SK-N-MC (cell line): ENCODE measurements at places on chromosomes 1 and 21.

- no peak for DNase-seq
Measured at GRCh38 chr1:101511202-101511891, 274.5 kb downstream of the S1PR1 start.

- DNase-seq = no peak
Measured at GRCh38 chr1:181936768-181937581, 124.5 kb downstream of the ZNF648 start.

DNA sequence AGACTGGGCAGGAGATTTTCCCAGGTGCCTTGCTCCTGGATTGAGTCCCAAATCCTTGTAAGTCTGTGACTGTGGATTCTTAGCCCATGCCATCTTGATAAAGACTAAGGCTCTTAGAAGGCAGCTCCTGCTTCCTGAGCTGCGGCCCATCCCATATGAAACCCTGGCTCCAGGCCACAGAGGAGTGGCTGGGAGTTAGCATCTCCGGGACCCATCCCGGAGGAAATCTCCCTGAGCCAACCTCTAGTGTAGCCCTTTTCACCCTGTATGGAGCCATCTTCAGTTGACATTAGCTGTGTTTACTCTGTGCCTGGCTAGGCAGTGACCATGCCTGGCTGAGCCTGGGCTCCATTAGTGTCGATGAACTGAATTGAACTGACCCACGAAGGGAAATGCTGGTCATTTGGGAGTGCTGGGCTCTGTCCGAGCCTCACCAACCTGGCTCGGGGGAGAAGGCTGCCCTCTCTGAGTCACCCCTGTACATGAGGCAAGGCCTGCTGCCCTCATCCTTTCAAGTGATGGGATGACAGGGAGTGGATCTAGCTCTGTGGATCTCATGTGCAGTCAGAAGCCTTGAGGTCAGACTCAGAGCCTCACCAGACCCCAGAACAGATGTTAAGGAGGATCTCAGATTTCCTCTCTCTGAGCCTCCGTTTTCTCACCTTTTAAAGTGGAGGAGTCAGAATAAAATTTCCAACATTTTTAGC, 37.5 kb downstream of the LGR6 start:
- DNase-seq = no peak

DNA sequence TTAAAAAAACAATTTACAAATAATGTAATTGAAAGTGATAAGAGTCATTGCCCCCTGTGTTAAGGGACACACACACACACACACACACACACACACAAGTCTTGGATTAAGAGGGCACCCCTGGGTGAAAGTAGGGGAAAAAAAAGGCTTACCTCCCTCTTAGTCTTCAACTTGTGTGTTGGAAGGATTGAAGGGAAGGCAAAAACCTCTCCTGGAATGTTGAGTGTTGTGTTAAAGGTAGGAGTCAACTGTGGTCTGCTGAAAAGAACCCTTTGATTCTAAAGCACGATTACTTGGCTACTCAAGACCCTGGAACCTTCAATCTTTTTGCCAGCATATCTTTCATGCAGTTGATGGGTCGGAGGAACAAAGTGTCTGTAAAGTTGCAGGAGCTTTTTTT, 6.4 kb downstream of the PBX1 start:
- no peak for DNase-seq

DNA sequence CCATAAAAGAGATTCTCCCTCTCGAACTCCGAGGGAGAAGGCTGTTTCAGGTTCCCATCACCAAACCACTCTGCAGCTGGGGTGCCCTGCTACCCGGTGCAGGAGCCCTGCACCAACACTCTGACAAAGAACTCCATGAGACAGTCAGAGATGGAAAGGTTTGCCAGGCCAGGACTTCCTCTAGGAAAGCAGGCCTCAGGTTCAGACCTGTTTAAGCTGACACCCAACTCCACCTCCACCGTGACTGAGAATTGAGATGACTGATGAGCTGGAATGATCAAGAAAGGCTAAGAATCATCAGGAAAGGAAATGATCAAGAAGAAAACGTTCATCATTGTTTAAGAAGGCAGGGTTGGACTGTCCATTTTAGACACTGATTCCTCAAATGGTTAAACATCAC, 46.2 kb upstream of the KCNE1 start:
- DNase-seq = no peak

GRCh38 chr21:21268885-21269284, 270.7 kb downstream of the NCAM2 start:
- no peak for DNase-seq
